Activated naive CD4-positive, alpha-beta T cell treated with anti-CD3 and anti-CD28 coated beads for 36 hours (primary cell): ENCODE measurements at places on chromosomes 4 and X. TPM values are rescaled to one million over a fixed set of nuclear protein-coding genes. Genes with fewer than 3 reads are reported as not detected.

Gene CCNI
- 218 TPM for total RNA-seq

Gene SSR4
- total RNA-seq, result 148 TPM

Gene TMSB15C
- 2.1 TPM for total RNA-seq

Gene GUCY1A1
- total RNA-seq, result not detected

Gene ABCD1
- total RNA-seq, result 3.4 TPM

Gene ZNF185
- total RNA-seq, result 1.9 TPM

Gene XAGE1A
- total RNA-seq, result not detected

Gene CT55
- total RNA-seq, result not detected

Gene SCOC
- total RNA-seq, result 44.7 TPM

Gene AMTN
- total RNA-seq, result not detected

Gene CTAG1A
- total RNA-seq, result not detected
